ENCODE measurements at places on chromosomes 7 and 10.

DNA sequence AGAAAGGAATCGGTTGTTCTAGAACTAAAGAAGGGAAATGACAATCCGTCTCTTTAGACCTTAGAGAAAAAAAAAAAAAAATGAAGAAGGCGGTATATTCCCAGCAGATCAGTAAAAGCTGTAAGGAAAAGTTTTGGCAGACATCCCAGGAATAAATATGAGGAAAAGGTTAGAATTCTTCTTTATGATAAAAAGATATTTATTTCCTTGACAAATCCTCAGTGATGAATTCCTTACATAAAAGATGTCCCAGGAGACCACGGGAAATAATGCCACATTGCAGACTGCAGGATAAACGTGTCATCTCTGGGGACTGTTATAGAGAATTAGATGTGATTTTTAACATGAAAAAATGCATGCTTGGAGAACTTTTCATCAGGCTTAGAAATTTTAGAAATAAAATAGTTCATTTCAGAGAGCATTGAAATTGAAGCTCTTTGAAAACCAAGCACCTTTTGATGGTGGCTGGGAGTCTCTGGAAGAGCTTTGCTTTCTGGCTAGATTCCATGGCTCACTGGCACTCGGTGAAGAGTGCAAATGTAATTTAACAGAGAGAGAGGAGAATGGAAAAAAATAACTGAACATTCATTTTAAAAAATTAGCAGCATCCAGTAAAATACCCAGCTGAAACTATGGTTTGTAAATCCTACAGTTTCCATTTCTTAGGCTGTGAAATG is 98.2 kb downstream of the PRPF18 start:
- no peak for DNase-seq

GRCh38 chr10:60704471-60704870 is 73.8 kb upstream of the CDK1 start:
- no peak for DNase-seq

DNA sequence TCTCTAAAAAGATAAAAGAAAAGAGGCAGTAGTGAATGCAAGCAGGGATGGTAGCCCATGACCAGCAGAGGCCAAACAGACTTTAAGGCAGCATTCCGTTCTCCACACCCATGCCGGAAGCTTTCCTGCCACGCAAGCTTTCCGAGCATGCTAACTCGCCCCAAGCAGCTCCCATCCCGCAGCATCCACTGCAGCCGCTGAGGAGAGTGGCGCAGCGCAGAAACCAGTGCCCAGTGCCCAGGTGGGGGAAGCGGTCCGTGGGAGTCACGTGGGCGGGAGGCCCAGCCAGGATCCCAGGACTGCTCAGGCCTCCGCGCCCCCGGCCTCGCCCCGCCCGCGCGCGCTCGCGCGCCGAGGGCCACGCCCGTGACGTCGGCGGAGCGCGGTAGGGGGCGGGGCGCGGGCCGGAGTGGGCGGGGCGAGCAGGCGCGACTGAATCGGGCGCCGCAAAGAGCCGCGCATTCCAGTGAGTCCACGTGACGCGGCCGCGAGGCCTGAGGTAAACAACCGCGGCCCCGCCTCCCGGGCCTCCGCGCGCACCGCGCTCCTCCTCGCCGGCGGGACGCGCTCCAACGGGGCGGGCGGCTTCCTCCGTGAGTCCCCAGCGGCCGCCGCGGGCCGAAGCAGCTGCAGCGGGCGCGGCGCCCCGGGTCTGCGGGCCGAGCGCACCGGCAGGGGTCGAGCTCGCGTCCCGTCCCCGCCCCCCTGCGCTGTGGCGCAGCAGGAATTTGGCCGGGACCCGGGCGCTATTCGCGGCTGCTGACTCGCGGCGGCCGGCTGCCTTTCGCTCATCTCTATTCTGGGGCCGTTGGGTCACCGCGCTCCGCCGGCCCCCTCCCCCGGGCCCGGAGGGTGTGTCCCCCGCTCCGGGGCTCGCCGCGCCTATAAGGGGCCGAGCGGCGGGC is at the start of gene OTUD1:
TSS of gene OTUD1 (plus strand) at position 529 of the 905 bp plus-strand sequence. CDS start 383 bp downstream, outside the sequence.
- peak; percentile 93 for DNase-seq

DNA sequence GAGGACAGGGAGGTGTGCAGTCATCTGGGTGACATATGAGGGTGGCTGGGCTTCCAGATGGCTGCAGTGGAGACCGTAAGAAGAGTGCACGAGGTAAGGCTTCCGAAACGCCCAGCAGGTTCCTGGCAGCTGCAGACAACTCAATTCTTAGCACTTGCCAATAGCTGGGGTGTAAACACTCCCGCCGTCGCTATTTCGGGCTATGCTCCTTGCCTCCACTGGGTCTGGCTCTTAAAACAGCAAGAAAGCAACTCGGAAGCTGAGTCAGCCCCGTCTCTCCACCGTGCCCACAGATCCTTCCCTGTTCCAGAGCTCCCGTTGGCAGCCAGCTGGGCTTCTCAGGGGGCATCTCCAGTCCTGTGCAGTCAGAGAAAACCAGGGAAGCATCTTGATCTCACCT is 6.1 kb upstream of the PDGFA start:
- DNase-seq: no peak

DNA sequence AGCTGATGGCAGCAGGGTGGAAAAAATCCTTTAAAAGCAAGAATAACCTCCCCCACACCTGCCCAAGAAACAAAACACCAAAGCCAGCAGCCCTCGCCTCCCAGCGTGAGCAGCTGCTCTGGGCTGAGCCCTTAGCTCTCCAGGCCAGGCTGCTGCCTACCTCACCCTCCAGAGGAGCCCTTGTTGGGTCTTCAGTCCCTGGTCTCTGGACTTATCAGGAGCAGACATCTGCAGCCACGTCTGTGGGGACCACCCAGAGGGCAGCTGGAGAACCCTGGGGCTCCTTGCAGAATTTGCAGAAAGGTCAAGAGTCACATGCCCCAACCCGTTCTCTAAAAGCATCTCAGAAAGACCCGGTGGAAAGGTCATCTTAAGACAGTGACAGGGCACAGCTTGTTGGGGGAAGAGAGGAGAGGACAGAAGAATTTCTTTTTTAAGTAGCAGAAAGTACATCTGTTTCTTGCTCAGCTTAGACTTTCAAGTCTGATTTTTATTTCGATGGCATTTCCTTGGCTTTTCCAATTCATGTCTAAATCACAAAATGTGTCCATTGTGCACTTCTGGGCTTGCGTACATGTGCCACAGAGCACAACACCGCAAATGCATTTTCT is 425.7 kb upstream of the NFE2L3 start:
- DNase-seq: no peak

DNA sequence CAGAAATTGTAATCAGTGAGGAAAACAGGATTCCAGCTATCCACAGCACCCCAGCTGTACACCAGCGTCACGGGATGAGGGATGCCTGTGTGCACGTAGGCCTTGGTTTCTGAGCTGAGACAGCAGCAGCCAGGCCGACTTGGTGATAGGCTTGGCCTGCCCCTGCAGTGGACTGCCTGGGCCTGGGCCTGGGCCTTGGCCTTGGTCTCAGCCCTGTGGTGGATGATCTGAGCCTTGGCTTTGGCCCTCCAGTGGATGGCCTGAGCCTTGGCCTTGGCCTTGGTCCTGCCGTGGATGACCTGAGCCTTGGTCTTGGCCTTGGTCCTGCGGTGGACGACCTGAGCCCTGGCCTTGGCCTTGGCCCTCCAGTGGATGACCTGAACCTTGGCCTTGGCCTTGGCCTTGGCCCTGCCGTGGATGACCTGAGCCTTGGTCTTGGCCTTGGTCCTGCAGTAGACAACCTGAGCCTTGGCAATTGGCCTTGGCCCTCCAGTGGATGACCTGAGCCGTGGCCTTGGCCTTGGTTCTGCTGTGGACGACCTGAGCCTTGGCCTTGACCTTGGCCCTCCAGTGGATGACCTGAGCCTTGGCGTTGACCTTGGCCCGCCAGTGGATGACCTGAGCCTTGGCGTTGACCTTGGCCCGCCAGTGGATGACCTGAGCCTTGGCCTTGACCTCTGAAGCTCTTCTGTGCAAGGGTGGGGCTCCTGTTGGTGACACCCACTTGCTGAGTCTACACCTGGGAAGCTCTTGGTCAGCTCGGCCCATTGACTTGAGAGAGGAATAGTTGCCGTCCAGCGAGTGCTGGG is 93.8 kb downstream of the CUX1 start:
- no peak for DNase-seq

DNA sequence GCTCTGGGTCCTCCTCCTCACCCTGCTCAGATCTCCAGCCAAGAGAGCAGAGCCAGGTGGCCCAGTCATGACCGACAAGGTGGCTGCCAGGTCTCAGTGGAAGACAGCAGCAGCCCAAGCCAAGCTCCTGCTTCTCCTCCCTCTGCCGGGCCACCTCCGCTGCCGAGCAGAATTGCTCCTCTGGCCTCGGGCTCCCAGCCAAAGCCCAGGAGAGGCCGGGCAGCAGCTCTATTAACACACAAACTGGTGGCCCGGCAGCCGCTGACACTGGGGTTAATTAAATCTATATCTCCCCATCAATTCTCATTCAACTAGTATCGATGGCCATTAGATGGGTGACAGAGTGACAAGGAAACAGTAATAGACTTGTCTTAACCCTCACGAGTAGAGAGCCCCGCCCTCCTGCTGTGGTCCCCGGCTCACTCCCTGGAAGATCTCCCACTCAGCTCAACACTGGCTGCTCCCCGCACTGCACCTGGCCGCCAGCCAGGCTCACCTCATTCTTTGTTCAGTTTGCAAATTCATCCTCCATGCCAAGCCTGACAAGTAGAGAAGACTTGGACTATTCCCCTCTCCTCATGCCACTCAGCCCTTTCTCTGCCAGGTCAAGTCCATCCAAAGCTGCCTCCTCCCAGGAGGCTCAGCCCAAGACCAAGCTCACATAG is 74.1 kb upstream of the UNC5B start:
- DNase-seq: no peak

GRCh38 chr10:78557433-78557925 is 511.3 kb upstream of the ZMIZ1 start:
- no peak for DNase-seq

All from hippocampal formation (tissue), 2 donors.